ENCODE measurements at places on chromosomes 12 and 14.

GRCh38 chr12:67928621-67929383 lies 60.4 kb upstream of the IFNG-AS1 start:
- DNase-seq: no peak

DNA sequence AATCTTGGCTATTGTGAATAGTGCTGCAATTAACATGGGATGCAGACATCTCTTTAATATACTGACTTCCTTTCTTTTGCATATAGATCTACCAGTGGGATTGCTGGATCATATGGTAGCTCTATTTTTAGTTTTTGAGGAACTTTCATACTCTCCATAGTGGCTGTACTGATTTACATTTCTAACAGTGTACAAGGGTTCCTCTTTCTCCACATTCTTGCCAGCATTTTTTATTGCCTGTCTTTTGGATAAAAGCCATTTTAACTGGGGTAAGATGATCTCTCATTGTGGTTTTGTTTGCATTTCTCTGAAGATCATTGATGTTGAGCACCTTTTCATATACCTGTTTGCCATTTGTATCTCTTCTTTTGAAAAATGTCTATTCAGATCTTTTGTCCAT lies 8.4 kb downstream of the AMDHD1 start:
- no peak for DNase-seq

GRCh38 chr12:114691763-114692185 lies 7.8 kb upstream of the TBX3 start:
- no peak for DNase-seq

DNA sequence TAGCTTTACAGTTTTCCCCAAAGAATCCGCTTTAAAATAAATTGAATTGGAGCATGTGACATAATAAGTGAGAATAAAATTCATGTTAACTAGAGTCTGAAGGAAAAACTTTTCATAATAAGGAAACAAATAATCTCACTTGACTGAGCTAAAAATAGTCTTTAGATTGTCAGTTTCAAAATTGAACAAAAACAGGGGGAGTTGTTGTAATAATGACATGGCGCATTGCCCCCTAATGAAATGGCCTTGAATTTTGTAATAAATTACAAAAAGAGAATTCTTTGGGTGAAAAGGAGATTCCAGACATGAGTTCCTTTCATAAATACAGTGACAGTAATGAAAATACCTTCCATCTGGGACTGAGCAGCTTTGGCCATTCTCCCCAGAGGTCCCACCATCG lies 178.6 kb downstream of the EFCAB11 start:
- DNase-seq: no peak

DNA sequence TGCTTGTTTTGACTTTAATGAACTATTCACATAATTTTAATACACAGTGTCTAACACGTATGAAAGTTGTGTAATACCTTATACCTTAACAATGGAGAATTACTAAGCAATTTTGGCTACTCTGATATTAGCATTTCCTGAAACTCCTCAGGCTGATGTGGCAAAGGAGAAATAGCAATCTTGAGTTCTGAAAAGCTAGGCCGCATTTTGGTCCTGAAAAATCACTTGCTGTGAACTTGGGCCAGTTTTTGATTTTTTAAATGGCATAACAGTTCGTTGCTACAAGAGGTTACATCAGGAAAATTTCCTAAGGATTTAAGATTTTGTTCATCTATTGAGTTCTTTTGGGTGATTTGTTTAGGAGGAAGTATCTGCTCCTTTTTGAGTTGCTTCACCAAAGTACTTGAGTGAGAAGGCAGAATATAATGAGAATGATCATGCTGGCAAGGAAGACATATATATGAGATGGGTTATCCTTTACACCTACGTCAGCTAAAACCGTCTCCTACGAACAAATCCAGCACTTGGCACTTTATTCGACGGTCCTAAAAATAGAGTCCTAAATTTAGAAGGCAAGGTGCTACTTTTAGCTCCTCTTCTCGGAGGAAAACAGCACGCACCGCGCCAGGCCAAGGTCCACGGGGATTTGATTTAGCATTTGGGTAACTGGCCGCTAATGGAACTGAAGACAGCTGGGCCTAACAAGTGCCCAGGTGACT lies 32.2 kb downstream of the MIA2 start:
- DNase-seq: peak; percentile 11

DNA sequence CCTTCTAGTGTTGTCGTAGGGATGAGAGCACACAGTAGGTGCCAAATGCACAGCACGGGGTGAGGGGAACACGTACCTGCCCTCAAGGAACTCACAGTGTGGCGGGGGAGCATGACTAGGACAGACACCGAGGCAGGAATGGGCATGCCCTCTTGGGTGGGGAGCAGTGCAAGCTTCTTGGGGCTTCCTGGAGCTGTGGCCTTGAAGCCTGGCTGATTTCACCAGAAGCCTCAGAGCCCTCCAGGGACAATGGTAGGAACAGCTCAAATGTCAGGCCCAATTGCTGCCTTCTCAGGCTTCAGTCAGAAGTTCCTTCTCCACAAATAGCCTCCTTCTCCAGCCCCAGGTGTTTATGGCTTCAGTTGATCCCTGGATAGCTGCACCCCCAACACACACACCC lies 43.4 kb downstream of the TEAD4 start:
- DNase-seq: no peak

GRCh38 chr14:102234331-102235264 lies 70.4 kb downstream of the MOK start:
- no peak for DNase-seq

- DNase-seq: no peak
Observed at GRCh38 chr14:35446450-35446849, 41.9 kb upstream of the NFKBIA start.

GRCh38 chr14:100673807-100674154 lies 52.9 kb upstream of the DLK1 start:
- DNase-seq: no peak

DNA sequence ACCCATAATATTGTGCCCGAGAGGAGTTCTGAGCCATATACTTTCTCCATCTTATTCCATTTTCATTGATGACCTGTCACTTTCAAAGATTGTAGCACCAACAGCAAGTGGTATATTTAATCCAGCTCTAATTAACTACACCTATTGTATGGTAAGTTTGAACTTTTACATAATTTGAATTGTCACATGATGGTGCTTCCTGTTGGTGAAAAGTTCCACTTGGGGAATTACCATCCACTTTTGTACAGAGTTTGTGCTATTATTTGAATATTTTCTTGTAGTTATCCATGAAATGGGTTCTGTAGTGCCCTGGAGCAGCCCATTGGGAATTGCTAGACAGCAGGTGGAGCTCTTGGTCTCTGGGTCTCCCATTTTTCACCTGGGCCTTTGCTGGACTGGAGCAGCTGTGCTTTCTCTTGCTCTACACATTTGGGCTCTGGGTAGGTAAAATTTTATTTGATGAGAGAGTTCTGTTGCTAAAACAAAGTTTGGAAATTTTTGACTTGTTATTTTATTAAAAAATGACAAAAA lies 3.0 kb downstream of the SMCO3 start:
- DNase-seq: no peak

DNA sequence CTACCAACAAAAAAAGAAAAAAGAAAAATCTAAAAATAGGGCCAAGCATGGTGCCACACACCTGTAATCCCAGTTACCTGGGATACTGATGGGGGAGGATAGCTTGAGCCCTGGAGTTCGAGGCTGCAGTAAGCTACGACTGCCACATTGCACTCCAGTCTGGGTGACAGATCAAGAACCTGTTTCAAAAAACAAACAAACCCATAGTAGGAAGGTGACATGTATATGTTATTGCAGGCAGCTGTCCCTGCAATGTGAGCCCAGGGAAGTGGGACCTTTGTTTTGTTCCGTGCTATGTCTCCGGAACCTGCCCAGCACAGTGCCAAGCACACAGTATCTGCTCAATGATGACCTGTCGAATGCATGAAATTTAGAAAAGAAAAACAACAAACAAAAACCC lies 37.2 kb upstream of the YY1 start:
- no peak for DNase-seq

GRCh38 chr12:16634786-16635185 lies 28.8 kb upstream of the LMO3 start:
- no peak for DNase-seq

DNA sequence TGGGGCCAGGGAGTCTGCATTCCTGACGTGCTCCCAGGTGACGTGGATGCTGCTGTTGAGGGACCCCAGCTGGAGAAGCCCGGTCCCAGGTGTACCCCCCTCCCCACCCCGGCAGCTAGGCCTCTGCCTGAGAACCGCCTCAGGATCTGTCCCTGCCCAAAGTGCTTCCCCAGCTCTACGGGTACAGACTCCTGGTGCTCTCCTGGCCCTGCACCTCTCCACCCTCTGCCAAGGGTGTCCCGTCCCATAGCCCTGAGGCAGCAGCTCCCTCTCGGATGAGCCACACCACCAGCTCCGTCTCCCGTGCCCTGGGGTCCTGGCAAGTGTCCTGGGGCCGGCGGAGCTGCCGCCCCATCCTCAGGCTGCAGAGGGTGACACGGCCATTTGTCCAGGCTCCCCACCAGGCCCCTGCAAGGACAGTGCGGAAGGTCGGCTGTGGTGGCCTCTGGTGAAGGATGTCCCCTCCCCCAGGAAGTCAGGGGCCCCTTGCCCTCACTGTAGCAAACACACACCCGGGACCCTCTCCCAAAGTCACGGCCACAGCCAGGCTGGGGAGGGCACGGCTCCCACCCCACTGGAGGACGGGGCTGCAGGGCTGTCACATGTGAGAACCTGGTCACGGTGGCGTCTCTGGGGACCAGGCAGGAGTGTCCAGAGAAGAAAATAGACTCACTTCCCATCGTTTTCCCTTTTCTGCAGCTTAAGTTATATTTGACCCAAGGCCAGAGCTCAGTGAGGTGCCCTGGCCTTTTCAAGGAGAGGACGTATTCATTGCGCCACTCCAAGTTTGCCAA lies 74.4 kb upstream of the FBRSL1 start:
- DNase-seq: no peak

DNA sequence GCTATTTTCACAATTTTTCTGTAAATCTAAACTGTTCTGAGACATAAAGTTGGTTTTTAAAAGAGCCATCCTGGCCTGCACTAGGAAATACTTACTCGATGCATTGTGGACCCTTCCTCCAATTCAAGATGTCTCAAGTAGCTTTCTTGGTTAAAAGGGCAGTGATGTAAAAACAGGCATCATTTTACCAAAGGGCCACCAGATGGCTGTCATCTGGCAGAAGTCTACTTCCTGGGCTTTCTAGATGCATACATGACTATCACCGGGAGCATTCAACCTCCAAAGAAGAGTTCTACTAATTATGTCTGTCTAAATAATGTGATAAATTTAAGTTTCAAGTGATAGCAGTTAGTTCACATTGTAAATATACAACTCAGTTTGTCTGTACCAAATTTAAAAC lies 96.8 kb upstream of the FRMD6 start:
- no peak for DNase-seq

DNA sequence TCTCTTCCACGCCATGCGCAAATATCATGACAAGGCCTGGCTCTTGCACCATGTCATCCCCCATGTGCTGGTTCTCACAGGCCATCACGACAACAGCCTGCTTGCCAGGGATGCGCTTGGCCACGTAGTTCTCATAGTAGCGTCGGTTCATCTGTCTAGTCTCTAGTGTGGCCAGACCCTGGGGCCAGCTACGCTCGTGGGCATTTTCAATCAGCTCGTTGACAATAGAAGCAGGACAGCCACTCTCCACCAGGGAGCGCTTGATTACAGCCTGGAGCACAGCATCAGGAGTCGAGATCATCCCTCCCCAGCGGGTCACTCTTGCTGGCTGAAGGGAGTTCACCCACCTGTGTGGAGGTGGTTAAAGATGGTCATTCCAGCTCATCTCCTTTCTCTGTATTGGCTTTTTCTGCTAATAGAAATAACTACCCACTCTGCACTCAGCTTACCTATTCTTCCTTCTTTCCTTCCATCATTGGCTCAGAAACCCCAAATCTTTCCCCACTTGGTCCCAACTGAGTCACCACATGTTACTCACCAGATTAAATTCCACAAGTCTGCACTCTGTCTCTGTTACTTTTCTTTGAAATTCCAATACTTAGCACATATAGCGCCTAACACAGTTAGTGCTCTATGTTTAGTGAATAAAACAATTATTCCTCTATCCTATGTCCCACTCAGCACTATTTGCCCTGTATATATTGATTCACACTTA lies 15.1 kb downstream of the RNF41 start:
- DNase-seq: peak; percentile 19

DNA sequence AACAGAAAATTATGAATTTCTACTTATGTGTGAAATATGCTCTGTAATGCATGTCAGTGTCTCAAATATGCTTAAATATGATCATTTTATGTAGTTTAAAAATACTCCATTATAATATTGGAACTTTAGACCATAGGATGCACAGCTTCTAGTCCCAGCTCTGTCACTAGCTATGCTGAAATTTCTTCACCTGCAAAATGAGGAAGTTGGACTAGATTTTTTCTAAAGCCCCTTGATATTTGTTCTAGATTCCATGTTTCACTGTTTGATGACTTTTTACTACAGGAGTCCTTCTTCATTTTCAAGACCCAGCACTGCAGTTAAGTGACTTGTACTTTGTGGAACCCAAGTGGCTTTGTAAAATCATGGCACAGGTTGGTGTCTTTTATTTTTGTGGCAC lies 90.1 kb downstream of the LRRK2 start:
- no peak for DNase-seq

DNA sequence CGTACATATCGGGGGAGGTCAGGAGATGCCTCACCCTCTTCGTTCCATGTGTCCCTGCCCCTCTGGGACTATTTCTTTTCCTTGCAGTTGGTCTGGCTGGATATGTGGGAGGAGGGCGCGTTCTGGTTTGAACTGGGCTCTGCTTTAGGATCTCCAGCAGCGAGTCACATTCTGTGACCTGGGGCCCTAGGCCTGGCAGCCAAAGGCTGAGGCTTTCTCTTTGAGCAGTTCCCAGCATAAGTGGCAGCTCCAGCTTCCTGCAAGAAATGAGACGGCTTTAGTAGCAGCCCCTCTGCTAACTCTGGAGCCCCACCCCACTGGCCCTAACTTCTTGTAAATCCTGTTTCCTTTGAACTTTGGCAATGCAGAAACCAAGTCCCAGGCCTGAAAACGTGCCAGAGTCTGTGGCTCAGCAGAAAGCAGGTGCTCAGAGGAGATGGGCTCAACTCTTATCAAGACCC lies 274.8 kb downstream of the DPF3 start:
- DNase-seq: no peak

- no peak for DNase-seq
Observed at GRCh38 chr12:131732-132495, 65.3 kb downstream of the IQSEC3 start.

- DNase-seq: no peak
Observed at GRCh38 chr12:89833337-89834252, 125.0 kb upstream of the ATP2B1 start.

DNA sequence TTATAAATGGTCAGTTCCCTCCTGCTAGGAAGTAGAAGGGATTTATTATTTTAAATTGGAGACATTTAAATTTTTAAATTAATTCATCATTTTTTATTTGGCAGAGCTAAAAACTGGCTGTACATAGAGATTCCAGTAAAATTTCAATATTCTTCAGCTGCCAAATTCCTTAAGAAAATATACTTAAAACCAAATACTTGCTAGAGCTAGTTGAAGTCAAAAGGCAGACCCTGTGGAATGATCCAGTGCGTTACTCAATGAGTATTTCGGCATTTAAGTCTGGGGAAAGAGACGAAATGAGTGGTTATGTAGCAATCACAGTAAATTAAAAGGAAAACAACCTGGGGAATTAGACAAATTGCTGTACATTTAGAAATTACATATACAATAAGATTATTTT lies 1104.7 kb downstream of the SLC6A15 start:
- no peak for DNase-seq

GRCh38 chr12:2884810-2885209 lies 5.9 kb upstream of the TULP3 start:
- no peak for DNase-seq
